ENCODE measurements at places on chromosomes 1 and 21.

DNA sequence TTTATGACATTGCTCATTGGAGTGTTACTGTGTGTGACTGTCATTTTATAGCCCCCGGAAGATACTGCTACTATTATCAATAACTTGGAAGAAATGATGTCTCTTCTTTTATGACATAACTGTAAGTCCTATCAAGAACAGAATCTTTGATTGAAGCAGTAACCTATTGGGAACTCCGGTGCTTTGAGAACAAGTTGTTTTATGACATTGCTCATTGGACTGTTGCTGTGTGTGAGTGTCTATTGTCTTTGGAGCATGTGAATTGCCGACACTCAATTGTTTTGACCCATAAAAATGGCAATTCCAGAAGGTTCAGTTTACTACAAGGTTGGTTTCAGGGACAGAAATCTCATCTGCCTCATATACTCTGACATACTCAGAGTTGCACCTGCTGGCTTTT, 8.0 kb downstream of the KCNK1 start:
- DNase-seq = no peak

DNA sequence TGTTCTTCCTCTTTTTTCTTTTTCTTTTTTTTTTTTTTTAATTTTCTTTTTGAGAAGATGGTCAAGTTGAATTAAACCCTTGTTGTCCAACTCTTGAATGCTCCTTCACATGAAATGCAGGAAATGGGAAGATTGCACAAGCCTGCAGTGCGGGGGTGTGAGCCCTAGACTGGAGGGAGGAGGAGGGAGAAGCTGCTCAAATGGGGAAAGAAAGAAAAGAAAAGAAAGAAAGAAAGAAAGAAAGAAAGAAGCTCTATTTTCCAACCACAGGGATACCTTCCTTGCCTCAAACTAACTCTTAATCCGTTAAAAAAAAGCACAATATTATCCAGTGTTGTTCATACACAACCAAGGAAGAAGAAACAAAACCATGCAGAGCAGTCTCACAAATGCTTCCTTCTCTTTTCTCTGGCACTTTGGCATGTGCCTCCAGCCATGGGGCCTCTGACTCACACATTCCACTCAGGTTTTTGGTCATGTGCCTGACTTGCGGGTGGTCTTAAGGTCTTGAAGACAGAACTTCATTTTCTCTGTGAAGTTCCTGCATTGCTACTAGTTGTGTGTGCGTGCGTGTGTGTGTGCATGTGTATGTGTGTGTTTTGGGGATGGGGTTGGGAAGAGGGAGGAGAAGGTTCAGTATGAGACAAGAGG, 276.1 kb downstream of the RPS6KC1 start:
- peak; percentile 27 for DNase-seq

DNA sequence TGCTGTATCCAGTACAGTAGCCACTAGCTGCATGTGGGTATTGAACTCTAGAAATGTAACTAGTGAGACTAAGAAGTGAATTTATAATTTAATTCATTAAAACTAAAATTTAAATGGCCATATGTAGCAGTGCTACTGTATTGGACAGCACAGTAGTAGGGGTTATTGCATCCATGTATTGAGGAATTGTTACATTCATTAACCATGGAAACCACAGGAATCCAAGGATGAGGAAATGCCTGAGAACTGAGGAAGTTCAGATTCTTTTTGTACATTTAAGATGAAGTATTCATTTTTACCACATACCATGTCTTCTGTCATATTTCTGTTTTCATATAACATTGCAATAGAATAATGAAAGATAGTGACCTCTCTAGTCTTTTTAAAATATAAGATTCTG, 2.6 kb downstream of the MTF2 start:
- peak; percentile 3 for DNase-seq

GRCh38 chr1:26724926-26725325, 29.1 kb downstream of the ARID1A start:
- no peak for DNase-seq

- DNase-seq = no peak
These were observed 181.3 kb downstream of the C1orf21 start for GRCh38 chr1:184568148-184568547.

DNA sequence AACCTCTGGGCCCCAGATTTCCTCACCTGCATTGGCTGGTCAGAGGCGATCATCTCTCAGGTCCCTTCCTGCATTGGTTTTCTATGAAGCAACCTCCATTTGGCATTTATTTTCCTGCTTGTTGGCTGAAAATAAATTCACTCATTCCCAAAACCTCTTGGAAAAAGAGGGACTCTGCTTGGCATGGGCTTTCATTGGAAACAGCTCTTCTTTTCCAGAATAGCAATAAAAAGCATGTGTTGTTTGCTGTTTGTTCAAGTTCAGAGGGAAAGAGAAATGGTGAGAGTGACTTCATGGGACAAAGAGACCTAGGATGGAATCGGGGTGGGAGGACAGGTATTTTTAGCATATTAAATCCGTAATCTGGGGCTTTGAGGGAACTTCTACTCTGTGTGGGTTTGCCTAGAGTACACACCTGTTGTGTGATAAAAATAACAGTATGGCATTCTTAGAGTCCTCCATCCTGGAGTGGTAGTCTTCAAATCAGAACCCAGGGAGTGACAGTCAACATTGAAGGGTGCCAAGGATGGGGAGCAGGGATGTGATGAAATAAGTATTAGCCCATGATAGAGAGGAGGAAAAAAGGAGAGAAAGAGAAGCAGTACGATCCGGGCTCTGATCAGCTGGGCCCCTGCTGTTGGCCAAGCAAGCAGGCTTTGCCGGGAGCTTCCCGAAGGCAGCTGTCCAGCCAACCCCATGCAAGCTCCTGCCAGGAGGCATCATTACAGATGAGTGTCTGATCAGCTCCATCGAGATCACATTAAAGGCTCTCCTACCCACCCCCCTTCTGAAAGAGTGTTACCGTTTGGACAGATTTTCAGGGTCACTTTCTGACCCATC, 131.9 kb upstream of the NFIA start:
- no peak for DNase-seq

DNA sequence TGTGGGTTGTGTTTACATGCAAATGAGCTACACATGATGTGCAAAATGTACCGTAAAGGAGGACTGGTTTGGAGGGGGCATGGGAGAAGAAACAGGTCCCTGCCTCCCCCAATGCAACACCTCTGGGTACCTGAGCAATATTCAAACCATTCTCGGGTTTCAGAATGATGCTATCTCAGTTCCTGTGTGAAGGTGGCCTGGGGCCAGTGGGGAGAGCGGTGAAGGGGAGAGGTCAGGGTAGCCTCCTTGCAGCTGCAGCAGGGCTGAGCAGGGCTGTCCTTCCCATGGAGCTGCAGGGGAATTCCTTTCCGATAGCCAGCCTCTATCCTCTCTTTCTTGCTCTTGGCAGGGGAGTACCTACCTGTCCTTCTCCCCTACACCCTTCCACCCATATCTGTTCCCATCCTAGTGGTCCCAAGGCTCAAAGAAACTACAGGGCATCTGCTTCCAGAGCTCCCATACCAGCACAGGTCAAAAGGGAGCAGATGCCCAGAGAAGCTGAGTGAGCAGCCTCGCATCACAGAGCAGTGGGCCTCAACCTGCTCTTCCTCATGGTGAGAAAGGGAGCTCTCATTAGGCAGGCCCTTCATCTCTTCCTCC, 11.9 kb downstream of the MEF2D start:
- no peak for DNase-seq

GRCh38 chr1:247013391-247013790, 5.5 kb upstream of the ZNF695 start:
- no peak for DNase-seq

GRCh38 chr1:228411548-228412430, 4.9 kb downstream of the TRIM17 start:
- DNase-seq = no peak

DNA sequence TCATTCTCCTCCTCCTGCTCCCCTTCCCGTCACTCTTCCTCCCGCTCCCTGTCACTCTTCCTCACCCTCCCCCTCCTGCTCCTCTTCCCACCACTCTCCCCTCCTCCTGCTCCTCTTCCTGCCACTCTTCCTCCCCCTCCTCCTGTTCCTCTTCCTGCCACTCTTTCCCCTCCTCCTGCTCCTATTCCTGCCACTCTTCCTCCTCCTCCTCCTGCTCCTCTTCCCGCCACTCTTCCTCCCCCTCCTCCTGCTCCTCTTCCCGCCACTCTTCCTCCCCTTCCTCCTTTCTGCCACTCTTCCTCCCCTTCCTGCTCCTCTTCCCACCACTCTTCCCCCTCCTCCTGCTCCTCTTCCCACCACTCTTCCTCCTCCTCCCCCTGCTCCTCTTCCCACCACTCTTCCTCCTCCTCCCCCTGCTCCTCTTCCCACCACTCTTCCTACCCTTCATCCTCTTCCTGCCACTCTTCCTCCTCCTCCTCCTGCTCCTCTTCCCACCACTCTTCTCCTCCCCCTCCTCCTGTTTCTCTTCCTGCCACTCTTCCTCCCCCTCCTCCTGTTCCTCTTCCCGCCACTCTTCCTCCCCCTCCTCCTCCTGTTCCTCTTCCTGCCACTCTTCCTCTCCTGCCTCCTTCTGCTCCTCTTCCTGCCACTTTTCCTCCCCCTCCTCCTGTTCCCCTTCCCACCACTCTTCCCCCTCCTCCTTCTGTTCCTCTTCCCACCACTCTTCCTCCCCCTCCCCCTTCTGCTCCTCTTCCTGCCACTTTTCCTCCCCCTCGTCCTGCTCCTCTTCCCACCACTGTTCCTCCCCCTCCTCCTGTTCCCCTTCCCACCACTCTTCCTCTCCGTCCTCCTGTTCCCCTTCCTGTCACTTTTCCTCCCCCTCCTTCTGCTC, 28.7 kb upstream of the ARTN start:
- DNase-seq = no peak

GRCh38 chr1:199510314-199510713, 517.2 kb upstream of the NR5A2 start:
- DNase-seq = no peak

GRCh38 chr1:41936107-41936506, 17.4 kb upstream of the HIVEP3 start:
- no peak for DNase-seq

GRCh38 chr1:37862330-37862729, 2.9 kb upstream of the MTF1 start:
- no peak for DNase-seq

DNA sequence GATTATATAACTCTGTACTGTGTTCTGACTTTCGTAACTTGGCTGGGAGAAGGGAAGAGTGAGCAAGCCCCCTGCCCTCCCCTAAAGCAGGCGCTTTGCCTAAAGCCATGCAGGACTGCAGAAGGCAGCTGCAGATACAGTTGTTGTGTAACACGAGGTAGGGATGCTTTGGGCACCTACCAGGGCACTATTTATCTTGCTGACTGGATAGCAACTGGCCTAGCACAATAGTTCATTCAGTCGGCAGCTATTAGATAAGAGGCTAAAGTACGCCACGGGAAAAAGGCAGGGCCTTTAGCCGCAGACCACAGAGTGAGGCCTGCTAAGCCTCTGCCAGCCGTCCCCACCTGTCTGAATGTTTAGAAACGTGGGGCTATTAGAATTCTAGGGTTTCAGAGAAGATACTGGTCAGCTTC, 80.9 kb downstream of the TTC3 start:
- DNase-seq = no peak

GRCh38 chr1:52007215-52008002, 16.9 kb upstream of the RAB3B start:
- DNase-seq = no peak

DNA sequence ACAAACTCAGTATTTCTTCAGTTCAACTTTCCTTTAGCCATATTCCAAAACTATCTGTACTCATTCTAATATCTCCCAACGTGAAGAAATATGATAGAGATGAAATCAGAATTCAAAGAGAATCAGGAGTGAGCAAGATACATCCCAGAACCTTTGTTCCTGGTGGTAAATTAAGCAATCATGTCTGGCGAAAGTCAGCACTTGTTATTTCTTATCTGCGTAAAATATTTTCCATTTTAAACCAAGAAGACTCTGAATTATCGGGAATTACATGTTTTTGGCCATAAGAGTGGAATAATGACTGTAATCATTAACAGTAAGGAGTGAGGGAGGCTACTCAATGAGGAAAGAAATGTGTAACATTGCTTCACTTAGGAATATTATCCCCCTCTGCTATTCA, 253.7 kb downstream of the PDE4B start:
- DNase-seq = no peak

DNA sequence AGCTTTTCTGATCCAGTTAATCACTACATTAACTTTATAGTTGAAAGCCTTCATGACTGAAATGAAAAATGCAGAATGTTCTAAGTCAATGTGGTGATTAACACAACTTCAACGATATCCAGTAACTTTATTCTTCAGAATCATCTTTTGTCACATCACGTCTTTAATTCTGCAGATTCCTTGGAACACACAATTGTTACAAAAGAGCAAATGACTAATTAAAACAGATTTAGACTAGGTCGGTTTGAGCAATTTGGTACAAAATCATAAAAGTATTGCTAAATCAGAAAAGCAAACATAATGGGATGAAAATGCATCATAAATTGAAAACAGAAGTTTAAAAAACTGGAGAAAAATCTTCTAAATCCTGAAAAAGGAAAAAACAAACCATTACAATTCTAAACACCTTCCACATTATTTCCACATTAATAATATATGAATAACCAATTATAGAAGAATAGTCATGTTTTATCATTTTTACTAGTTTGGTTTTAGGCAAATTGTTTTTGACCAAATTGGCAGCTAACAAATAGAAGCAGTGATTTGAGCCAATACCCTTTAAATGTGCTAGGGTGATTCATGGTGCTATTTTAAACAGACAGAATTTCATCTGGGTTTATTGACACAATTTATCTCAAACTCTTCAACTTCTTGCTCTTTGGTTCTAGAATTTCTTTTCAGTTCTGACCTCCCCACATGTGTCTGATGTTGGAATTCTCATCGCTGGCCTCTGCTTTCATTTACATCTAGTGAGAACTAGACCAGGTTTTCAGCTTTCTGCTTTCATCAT, 468.1 kb upstream of the PTBP2 start:
- DNase-seq = no peak

GRCh38 chr21:35190201-35190701, 141.1 kb upstream of the RUNX1 start:
- DNase-seq = no peak

- DNase-seq = no peak
These were observed 1.5 kb downstream of the GCLM start for GRCh38 chr1:93907718-93908117.

GRCh38 chr1:177913762-177914540, 55.9 kb downstream of the SEC16B start:
- no peak for DNase-seq

GRCh38 chr21:33977721-33978369, 62.2 kb upstream of the ATP5PO start:
- DNase-seq = no peak

DNA sequence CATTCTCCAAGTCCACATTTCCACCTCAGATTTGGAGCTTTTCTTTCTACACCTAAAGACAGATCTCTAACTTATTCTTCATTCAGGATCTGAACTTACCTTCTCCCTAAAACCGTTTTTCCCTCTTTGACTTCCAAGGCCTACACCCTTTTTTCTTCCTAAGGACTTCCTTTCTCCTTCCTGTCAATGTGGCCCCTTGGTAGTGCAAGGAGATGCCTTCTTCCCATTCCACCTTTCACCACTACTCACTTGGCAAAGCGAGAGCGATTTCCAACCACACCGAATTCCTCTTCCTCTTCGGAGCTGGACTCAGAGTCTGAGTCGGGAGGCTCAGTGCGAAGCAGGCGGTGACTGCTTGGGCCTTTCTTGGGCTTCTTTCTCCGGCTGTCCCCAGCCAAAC, 1.3 kb downstream of the EFCAB14 start:
- no peak for DNase-seq

GRCh38 chr1:202597090-202597761, 113.0 kb downstream of the SYT2 start:
- no peak for DNase-seq

- DNase-seq = no peak
These were observed 9.4 kb downstream of the RUSC1 start for GRCh38 chr1:155329980-155330598.

GRCh38 chr21:39525129-39525528, 73.4 kb downstream of the SH3BGR start:
- no peak for DNase-seq

- DNase-seq = no peak
These were observed 68.6 kb downstream of the TGFBR3 start for GRCh38 chr1:91817211-91817905.

All from amniotic stem cell (primary cell).